ENCODE measurements at places on chromosomes 7 and 10. TPM values are rescaled to one million over a fixed set of nuclear protein-coding genes. Genes with fewer than 3 reads are reported as not detected.

NUTM2B gene
- total RNA-seq: not detected

AS3MT gene
- total RNA-seq: 5.9 TPM

ARPC1A gene
- 223 TPM for total RNA-seq

CCT6A gene
- total RNA-seq: 237 TPM

CFAP70 gene
- total RNA-seq: 0.94 TPM

FOXI2 gene
- total RNA-seq: not detected

ZNF33A gene
- 6.9 TPM for total RNA-seq
